ENCODE measurements at places on chromosomes 2 and 18. TPM values are rescaled to one million over a fixed set of nuclear protein-coding genes. Genes with fewer than 3 reads are reported as not detected.

The SLC9A2 gene
- 0.08 TPM for total RNA-seq

The CRYGD gene
- not detected for total RNA-seq

The PASK gene
- total RNA-seq, result 2.2 TPM

The ACVR1C gene
- 0.59 TPM for total RNA-seq

The ZNF804A gene
- total RNA-seq, result not detected

The ATG4B gene
- 46.4 TPM for total RNA-seq

The SLC9A4 gene
- total RNA-seq, result not detected

Data from cardiac septum (tissue), 1 donor.